ENCODE measurements at places on chromosomes 2 and 18.

DNA sequence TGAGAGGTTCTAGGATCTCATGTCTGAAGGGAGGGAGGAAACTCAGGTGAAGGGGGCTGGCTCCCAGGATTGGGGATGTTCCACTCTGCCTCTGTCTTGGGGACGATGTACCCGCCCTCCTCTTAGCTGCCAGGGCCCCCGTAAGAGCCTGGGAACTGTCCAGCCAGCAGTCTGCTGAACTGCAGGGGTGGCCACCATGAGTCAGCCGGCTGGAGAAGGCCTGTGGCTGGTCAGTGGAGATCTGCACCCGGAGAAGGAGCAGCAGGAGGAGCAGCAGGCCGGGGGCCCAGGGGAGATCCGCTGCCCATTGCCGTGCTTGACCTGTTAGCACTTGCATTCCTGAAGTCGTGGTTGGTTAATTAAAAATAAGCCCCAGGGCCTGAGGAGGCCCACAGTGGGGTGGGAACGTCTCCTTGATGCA, 180.3 kb downstream of the TFCP2L1 start:
- no peak for DNase-seq

GRCh38 chr2:186590350-186590758, 498 bp downstream of the ITGAV start:
- no peak for DNase-seq

GRCh38 chr2:190841707-190842505, 38.7 kb upstream of the GLS start:
- DNase-seq: no peak

DNA sequence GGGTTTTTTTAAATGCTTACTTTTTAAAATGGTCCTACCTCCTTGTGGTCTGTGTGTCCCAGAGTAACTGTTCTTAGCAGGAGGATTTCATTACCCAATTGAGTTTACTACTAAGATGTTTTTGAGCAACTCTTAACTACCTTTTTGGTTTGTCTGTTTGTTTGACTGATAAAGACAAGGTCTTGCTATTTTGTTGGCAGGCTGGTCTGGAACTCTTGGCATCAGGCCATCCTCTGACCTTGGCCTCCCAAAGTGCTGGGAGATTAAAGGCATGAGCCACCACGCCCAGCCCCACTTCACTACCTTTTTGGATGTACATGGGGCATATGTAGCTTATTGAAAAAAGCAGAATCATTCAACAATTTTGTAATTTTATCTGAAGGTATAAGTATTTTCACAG, 14.9 kb downstream of the MRPS9 start:
- no peak for DNase-seq

DNA sequence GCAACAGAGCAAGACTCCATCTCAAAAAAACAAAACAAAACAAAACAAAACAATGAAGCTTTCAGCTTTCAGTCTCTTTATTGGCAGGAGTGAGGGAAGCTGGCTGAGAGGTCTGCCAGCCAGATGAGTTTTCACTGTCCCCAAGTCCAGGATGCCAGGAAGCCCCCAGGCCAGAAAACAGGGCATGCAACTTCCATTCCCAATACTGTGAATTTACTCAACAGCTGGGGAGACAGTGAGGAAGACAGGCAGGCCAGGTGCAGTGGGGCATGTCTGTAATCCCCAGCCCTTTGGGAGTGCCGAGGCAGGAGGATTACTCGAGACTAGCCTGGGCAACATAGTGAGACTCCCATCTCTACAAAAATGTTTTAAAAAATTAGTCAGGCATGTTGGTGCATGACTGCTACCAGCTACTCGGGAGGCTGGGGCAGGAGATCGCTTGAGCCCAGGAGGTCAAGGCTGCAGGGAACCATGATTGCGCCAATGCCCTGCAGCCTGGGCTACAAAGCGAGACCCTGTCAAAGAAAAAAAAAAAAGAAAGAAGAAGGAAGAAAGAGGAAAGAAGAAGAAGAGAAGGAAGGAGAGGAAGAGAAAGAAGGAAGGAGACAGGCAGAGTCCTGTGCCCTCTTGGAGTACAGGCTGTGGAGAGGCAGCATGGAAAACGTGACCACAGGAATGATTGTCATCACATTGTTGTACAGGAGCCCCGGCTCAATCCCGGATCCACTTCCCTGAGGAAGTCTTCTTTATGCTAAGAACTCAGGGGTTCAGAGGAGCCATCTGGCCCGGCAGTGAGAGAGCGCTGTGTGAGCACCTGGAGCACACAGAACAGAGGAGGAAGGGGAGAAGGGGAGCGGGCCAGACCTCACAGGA, 29.2 kb upstream of the POMC start:
- DNase-seq: no peak

GRCh38 chr2:127614246-127614645, 31.7 kb upstream of the GPR17 start:
- no peak for DNase-seq

- DNase-seq: peak; percentile 18
These were observed 411.7 kb downstream of the DSEL start for GRCh38 chr18:67104700-67105284.

- DNase-seq: no peak
These were observed 62.9 kb downstream of the RPL31 start for GRCh38 chr2:101064868-101065549.

GRCh38 chr2:197628043-197628500, 47.3 kb downstream of the RFTN2 start:
- no peak for DNase-seq

- DNase-seq: no peak
These were observed 44.8 kb upstream of the UBE2F start for GRCh38 chr2:237921967-237922492.

DNA sequence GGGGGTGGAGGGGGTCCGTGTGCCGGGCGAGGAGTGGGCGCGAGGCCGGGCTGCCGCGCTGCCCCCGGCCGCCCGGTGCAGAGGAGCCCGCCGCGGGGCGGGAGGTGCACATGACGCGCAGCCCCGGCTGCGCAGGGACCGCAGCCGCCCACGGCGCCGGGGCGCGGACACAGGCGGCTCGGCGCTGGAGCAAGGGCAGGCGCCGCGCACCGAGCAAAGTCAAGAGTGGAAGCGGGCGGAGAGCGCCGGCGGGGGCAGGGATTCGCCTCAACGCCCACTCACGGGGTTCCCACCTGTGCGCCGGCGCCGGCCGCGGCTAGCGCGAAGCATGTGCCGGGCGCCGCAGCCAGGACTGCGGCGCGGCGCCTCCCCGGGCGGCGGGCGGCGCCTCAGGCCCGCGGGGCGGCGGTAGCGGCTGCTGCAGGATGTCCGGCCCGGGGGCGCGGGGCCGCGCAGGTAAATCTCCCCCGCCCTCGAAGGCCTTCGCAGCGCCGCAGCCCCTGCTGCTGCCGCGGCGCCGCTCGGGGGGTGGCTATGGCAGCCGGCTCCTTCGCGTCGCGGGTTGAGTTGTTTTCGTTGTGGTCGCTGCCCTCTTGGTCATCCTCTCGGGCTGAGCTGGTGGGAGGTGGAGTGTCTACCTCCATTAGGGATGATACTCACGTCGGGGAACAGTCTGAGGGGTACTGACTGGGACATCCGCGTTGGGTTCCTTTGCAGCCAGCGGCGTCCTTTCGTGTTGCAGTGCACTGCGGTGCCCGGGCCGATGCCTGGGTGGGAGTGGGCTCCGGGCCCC, 216.3 kb upstream of the DTNA start:
- DNase-seq: no peak

GRCh38 chr18:6521803-6522418, 107.2 kb upstream of the L3MBTL4 start:
- DNase-seq: no peak

DNA sequence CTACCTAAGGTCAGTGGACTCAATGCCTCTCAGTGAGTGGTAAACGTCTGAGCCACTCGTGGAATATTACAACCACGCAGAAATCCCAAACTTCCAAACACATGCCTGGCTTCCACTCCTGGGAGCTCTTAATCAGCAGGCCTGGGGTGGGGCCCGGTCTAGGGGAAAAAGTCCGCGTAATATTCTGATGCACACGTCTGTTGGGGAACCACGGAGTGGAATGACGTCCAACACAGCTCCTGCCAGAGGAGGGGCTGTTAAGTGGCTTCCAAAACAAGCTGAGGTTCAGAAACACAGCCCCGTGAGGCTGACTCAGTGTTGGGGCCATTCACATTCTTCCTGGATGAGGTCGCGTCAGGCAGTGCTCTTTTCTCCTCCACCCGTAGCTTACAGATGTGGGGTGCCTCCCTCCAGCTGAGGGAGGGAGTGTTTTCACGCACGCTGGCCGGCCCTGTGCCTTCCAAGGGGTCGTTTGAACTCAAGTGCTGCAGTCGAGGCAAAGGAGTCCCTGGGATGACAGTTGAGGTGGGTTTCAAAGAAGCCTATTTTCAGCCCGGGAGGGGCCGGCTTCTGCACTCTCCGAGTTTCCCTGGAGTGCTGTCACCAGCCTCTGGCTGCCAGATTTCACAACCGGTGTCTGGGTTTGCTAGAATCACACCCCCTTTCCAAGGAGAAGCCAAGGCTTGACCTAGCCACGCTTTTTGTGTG, 73.1 kb downstream of the ACKR3 start:
- DNase-seq: no peak

- no peak for DNase-seq
These were observed 63.4 kb downstream of the INPP4A start for GRCh38 chr2:98507891-98508708.

DNA sequence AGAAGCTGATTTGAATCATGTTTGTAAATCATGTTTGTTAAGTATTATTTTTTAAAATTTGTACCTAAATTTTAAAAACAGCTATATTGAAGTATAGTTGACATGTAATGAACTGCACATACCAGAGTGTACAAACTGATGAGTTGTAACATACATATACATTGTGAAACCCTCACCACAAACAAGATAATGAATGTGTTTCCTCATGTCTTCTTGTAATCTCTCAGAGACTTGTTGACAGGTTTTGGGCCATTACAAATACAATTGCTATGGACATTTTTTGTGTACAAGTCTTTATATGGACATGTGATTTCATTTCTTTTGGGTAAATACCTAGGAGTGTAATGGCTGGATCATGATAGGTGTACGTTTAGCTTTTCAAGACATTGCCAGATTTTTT, 21.5 kb downstream of the WDR43 start:
- DNase-seq: no peak

DNA sequence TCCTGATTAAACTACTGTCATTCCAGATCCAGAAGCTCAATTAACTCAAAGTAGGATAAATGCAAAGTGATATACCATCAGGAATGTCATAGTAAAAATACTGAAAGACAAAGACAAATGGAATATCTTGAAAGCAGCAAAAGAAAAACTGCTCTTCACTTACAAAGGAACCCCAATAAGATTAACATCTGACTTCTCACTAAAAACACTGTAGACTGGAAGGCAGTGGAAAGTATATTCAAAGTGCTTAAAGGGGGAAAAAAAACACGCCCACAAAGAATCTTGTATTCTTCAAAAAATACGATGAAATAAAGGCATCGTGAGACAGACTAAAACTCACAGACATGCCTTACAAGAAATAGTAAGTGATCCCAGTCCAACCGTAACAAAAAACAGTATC, 195.7 kb downstream of the DOK6 start:
- no peak for DNase-seq
